ENCODE measurements at places on chromosomes 5 and 9.
A peak's percentile ranks its signal among the peaks of the same experiment; 100 is the strongest.

GRCh38 chr9:34654323-34655051, 2.5 kb downstream of the IL11RA start:
- DNase-seq, result no peak

DNA sequence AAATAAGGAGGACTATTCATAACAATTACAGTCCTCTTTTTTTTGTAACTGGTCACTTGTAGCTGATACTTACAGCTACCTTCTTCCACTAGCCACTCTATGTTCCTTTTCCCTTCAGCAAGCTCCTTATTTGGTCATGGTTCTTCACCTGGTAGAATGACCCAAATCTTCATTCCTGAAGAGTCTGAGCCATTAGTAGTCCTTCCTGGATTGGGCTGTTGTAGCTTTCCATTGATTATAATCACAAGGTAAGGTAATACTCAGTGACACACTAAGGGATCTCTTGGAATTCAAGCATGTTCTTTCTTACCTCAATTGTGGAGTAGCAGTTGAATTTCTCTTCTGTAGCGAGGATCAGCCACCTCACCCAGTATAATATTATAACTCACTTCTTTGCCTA, 25.5 kb upstream of the ITGA2 start:
- no peak for DNase-seq

- DNase-seq, result no peak
These were observed 40.8 kb downstream of the NAIF1 start for GRCh38 chr9:128026255-128026772.

DNA sequence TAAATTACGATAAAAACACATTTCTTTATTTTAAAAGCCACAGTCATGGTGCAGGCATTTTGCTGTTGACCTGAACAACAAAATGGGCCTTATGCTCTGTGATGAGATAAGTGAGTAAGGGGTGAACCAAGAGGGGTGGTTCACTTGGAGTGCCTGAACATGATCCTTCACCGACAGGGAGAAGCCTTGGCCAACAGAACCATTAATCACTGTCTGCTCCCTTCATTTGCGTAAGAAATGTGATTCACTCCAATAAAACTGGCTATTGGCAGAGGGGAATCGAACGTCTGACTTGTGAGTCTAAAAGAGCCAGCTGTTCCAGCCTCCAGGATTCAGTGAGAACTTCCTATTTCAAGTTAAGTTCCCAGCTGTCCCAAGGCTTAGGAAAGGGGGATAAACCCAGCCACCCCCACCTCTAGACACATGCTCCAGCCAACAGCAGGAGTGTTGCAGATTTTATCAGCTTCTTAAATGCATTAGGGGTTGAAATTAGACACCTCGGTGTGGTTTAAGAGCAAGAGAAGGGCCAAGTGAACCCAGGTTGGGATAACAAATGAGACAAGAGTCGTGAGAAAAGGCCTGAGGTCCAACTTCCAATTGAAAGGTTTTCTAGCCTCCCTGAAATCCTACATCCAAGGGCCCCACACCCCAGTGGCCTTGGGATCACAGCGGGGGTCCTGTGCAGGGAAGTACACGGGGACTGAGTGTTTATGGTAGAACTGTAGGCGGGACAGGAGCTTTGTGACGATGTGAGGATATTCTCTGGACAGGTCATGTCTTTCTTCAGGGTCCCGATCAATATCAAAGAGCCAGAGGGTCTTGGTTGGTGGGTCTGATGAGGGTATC, 131.4 kb upstream of the LHFPL2 start:
- no peak for DNase-seq

DNA sequence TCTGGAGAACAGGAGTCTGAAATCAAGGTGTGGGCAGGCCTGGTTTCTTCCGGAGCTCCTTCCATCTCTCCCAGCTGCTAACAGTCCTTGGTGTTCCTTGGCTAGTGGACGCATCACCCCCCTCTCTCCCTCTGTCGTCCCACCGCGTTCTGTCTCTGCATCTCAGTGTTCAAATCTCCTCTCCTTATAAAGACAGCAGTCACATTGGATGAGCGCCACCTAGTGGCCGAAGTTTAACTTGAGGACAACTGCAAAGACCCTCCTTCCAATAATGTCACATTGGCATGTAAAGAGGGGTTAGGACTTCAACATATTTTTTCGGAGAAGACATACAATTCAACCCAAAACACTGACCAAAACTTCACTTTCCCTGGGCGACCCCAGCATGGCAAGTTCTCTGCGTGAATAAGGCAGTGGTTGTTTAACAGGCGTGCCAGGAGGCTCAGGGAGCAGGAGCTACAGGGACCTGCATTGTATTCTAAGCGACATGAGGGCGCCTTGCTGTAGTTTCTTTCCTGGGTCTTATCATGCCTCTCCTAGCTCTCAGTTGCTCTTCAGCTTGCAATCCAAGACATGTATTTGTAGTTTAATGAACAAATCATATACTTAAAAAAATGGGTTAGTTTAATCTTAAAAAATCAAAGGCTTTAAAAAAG, 27.9 kb upstream of the BASP1 start:
- peak; percentile 69 for DNase-seq

DNA sequence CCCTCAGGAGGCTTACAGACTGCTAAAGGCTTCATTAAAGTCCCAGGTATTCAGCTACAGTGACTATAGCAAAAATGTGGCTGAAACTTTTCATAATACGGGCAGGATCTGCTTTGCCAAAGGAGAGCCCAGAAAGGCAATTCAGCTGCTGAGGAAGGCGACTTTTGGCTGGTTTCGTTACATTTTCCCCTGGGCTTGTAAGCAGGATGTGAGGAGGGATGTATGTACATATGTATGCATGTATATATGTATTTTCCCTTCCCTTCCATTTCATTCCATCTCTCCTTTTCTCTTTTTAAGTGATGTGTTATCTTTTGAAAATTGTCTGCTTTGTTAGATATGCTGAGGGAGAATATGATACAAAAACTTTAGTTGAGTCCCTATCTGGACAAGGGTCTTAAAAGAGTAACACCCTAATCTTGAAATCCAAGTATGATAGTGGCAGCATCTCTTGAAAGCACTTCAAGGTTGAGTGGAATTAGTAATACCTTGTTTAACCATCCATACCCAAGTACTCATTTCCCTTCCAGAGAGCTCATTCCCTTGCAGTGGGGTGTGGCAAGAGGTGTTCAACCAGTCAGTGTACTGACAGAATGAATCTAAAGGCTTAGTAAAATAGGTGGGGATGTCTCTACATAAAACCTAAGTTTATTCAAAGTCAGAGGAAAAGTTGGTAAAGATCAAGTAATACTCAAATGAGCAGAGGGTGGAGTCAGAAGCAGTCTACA, 28.7 kb downstream of the RAD1 start:
- DNase-seq, result no peak

All from progenitor cell of endocrine pancreas (in vitro differentiated cells).